ENCODE measurements at places on chromosomes 12 and 14.

- DNase-seq = no peak
Observed at GRCh38 chr12:122874081-122874480, 21.8 kb downstream of the VPS37B start.

- no peak for DNase-seq
Observed at GRCh38 chr14:104734991-104735779, 11.2 kb downstream of the ADSS1 start.

GRCh38 chr12:28107679-28108078 lies 82.6 kb upstream of the CCDC91 start:
- DNase-seq = no peak

DNA sequence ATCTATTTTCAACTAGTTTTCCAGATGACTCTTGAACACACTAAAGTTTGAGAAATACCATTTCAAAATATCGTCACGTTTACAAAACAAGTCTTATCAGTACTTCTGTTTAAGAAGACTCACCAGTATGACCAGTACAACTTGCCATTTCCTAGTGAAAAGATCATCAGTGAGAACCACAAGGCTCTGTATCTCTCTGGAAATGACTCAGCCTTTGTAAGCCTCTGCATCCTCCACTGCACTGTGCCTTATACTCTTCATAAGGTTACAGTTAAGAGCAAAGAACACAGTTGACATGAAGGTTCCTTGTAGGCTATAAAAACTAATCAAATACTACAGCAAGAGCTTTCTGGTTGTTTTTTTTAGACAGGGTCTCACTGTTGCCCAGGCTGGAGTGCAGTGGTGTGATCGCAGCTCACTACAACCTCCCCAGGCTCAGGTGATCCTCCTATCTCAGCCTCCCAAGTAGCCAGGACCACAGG lies 5.7 kb upstream of the VTI1B start:
- DNase-seq = no peak

GRCh38 chr12:99388671-99389195 lies 258.8 kb upstream of the GARIN6 start:
- no peak for DNase-seq

- DNase-seq = no peak
Observed at GRCh38 chr14:35400648-35401421, 3.7 kb downstream of the NFKBIA start.

DNA sequence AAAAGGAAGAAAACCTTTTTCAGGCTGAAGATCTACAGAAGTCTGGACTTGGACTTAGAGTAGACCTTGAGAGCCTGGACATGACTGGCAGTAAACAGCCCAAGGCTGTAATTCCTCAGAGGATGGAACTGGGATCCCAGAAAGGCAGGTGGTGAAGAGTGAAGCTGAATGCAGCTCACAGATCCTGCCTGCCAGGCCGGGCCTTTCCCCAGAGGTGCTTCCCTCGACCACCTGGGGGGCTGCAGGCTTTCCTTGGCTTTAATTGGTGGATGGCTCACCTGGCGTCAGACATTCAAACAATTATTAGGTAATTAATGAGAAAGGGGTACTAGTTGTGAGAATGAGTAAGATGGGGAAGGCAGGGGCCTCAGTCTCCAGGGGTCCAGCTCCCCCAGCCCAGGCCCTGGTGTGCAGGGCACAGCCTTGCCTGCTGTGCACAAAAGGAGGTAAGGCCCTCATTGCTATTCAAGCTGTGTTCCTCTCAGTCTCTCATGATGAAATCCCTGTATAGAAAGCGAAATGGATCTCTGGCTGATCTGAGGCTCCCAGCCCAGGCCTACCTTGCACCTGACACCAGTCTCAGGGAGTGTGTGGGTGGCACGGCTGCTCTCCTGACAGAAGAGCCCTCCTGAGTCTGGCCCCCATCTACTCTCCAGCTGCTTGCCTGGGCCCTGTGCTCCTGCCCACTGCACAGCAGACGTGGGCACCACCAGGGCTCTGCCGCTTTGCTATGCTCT lies 63.0 kb upstream of the TCL1A start:
- DNase-seq = no peak
